ENCODE measurements at places on chromosomes 7 and 10.

DNA sequence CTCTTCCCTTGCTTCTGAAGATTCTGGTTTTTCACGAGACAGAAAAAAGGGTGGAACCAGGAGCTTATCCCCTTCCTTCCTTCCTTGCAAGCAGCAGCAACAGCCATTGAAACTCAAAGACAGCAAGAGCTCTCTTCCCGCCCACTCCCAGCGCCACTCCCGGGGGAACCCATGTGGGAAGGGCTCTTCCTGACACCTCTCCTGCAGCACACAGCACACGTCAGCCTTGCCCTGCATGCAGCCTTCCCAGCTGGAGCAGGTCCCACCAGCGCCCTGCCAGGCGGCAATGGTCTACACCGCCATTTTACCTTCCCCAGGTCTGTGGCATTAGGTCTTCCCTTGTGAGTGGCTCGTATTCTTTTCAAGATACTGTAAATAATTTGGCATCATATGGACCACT, 161.8 kb downstream of the MGMT start:
- no peak for DNase-seq

GRCh38 chr7:2718296-2718965, 30.4 kb downstream of the AMZ1 start:
- no peak for DNase-seq

DNA sequence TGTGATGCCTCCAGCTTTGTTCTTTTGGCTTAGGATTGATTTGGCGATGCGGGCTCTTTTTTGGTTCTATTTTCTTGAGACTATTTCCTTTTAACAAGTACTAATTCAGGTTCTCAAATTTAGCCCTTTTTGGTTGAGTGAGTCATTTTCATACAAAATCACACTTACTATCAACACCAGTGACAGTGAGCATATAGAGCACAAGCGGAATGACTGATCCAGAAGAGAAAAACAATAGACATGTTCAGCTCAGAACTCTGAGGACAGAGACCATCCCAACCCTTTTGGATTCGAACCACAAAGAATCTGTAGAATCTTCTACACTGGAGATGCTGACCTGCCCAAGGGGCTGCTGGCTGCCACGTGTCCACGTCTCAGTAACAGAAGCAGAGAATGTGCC, 56.4 kb upstream of the INSYN2A start:
- no peak for DNase-seq

- no peak for DNase-seq
Observed at GRCh38 chr7:24917510-24918239, 62.3 kb downstream of the OSBPL3 start.

GRCh38 chr10:72483471-72483870, 128.8 kb upstream of the DNAJB12 start:
- DNase-seq, result no peak

Measured in activated CD4-positive, alpha-beta T cell treated with anti-CD3 and anti-CD28 coated beads, Interleukin-2, amount 50 U/mL, for 16 hours (primary cell).